ENCODE measurements at places on chromosomes 6 and 20.

DNA sequence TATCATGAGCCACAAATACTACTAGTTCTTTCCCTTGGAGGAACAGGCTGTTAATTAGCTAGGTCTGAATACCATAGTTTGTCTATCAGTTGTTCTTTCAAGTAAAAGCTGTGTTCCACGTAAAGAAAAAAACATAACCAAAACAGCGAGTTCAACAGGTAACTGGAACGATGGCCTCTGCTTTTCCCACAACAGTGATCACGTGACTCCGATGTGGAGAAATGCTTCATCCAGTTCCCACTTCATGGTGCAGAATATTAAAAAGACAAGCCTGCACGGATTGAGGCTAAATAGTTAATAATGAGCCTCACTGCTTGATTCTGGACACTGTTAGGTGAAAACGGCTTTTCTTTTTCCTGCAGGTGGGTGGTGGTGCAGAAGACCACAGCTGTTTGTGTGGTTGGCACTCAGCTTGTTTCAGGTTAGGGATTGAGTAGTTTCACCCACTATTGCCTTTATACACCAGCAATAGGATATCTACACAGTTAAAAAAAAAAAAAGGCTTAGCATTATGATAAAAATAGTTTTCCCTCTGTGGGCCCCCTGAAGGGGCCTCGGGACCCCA lies 88.1 kb downstream of the DACT2 start:
- H3K27ac ChIP-seq = no peak overlapping the region
- DNase-seq = no peak
- H3K4me3 ChIP-seq = no peak overlapping the region
- peaks cover under 1% of the 10 kb centered on the region for H3K4me1 ChIP-seq
- no peaks in the 10 kb centered on the region for H3K36me3 ChIP-seq

- peaks cover 50% of the 10 kb centered on the region for H3K4me1 ChIP-seq
- H3K27me3 ChIP-seq = no peaks in the 10 kb centered on the region
- DNase-seq = peak; percentile 34
These were observed 292.2 kb upstream of the JAG1 start for GRCh38 chr20:10965936-10966470.

DNA sequence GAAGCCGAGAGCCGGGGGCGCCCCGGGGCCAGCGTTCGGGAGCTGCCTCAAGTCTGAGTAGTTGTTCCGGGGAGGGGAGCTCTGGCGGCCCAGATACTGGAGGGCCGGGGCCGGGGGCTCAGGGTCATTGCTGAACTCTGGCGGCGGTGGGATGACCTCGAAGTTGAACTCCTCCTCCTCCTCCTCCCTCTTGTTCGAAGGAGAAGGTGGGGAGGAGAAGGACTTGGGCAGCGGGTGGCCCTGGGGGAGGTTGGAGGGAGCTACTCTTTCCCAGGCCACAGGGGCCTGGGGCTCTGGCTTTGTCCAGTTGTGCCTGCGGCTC lies 37.7 kb downstream of the C6orf132 start:
- H3K4me1 ChIP-seq = peaks cover 25% of the 10 kb centered on the region
- H3K27ac ChIP-seq = peak overlapping the region; percentile 65
- no peaks in the 10 kb centered on the region for H3K36me3 ChIP-seq
- peak overlapping the region; percentile 39 for H3K4me3 ChIP-seq

GRCh38 chr6:113699239-113699638 lies 157.9 kb upstream of the MARCKS start:
- H3K4me3 ChIP-seq = no peak overlapping the region
- DNase-seq = no peak
- H3K36me3 ChIP-seq = no peaks in the 10 kb centered on the region
- H3K4me1 ChIP-seq = peaks cover 4% of the 10 kb centered on the region

- H3K4me1 ChIP-seq = peaks cover 12% of the 10 kb centered on the region
- no peaks in the 10 kb centered on the region for H3K27me3 ChIP-seq
- H3K36me3 ChIP-seq = no peaks in the 10 kb centered on the region
- no peak overlapping the region for H3K27ac ChIP-seq
These were observed 91.8 kb upstream of the NHSL1 start for GRCh38 chr6:138590796-138591709.

DNA sequence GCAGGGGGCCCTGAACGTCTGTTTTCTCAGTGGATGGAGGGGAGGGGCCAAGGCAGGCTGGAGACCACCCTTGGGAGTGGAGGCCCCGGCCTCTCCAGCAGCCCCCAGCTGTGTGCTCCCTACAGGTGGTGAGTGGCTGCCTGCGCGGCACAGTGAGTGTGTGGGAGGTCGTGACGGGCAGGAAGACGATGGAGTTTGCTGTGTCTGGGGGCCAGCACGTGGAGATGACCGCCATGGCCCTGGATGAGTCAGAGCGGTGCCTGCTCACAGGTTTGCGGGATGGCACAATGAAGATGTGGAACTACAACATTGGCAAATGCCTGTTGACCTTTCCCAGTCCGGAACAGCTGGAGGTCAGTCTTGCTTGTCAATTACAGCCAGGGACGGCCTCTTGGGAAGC lies 52.6 kb downstream of the EFCAB8 start:
- no peaks in the 10 kb centered on the region for H3K36me3 ChIP-seq
- no peak overlapping the region for H3K4me3 ChIP-seq
- no peaks in the 10 kb centered on the region for H3K27me3 ChIP-seq
- no peaks in the 10 kb centered on the region for H3K4me1 ChIP-seq
- no peak for DNase-seq

- no peak for DNase-seq
- no peak overlapping the region for H3K4me3 ChIP-seq
- no peaks in the 10 kb centered on the region for H3K27me3 ChIP-seq
- H3K27ac ChIP-seq = no peak overlapping the region
- no peaks in the 10 kb centered on the region for H3K4me1 ChIP-seq
These were observed 54.9 kb downstream of the BCAS1 start for GRCh38 chr20:54015496-54015895.

- H3K27me3 ChIP-seq = no peaks in the 10 kb centered on the region
- H3K4me3 ChIP-seq = no peak overlapping the region
- no peaks in the 10 kb centered on the region for H3K4me1 ChIP-seq
- no peak overlapping the region for H3K27ac ChIP-seq
- peaks cover 33% of the 10 kb centered on the region for H3K36me3 ChIP-seq
These were observed 34.2 kb downstream of the CEP162 start for GRCh38 chr6:84193114-84193708.

- H3K27ac ChIP-seq = no peak overlapping the region
- H3K4me1 ChIP-seq = no peaks in the 10 kb centered on the region
- H3K4me3 ChIP-seq = no peak overlapping the region
- H3K27me3 ChIP-seq = no peaks in the 10 kb centered on the region
- DNase-seq = no peak
- H3K36me3 ChIP-seq = no peaks in the 10 kb centered on the region
These were observed 721.2 kb downstream of the MAFB start for GRCh38 chr20:39967806-39968205.

DNA sequence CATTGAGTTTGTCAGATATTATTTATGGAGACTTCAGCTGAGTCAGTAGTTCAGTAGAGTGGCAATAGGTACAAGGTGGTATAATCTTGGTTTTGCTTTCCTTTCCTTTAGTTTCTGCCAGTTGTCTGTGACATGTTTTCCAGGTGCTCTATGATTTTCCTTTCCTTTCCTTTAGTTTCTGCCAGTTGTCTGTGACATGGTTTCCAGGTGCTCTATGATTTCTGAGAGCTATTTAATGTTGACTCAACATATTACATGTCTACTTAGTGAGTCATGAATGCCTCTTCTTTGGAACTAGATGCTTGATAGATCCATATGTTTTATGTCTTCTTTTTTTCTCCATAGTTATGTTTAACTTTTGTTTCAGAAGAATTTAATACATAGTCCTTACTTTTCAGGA lies 186.4 kb upstream of the DEFB112 start:
- no peaks in the 10 kb centered on the region for H3K36me3 ChIP-seq
- no peak for DNase-seq
- H3K27me3 ChIP-seq = no peaks in the 10 kb centered on the region
- H3K27ac ChIP-seq = no peak overlapping the region
- H3K4me1 ChIP-seq = no peaks in the 10 kb centered on the region
- no peak overlapping the region for H3K4me3 ChIP-seq

GRCh38 chr20:45318948-45319347 lies 10.8 kb upstream of the MATN4 start:
- no peak overlapping the region for H3K4me3 ChIP-seq
- H3K36me3 ChIP-seq = no peaks in the 10 kb centered on the region
- no peak overlapping the region for H3K27ac ChIP-seq
- H3K4me1 ChIP-seq = peaks cover 5% of the 10 kb centered on the region
- H3K27me3 ChIP-seq = peaks cover 35% of the 10 kb centered on the region

GRCh38 chr6:116136933-116137340 lies 11.0 kb upstream of the COL10A1 start:
- DNase-seq = no peak
- H3K27me3 ChIP-seq = no peaks in the 10 kb centered on the region
- H3K27ac ChIP-seq = no peak overlapping the region
- H3K4me3 ChIP-seq = no peak overlapping the region

DNA sequence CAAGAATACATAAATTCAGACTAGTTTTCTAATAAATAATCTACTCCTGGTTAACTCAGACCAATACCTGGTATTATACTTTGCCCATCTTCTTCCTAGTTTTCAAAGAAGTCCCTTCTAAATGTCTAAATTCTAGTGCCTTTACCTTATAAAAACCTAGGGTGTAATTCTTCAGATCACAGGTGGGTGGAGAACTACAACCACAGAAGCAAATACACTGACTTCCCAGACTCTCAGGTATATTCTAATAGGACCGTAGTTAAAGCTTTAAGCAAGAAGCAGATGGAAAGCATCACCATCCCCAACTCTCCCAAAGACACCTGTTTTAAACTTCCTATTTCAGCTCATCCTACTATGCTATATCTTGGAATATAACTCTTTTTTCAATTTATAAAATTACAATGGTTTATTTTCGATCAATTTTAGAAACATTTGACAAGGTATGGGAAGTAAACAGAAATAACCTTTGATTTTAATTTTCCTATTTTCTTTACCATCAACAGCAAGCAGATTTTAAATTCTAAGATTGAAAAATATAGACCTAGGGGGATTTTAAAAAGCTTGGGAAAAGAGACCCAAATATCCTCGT lies 15.8 kb downstream of the MAN1A1 start:
- no peaks in the 10 kb centered on the region for H3K27me3 ChIP-seq
- no peak overlapping the region for H3K27ac ChIP-seq

DNA sequence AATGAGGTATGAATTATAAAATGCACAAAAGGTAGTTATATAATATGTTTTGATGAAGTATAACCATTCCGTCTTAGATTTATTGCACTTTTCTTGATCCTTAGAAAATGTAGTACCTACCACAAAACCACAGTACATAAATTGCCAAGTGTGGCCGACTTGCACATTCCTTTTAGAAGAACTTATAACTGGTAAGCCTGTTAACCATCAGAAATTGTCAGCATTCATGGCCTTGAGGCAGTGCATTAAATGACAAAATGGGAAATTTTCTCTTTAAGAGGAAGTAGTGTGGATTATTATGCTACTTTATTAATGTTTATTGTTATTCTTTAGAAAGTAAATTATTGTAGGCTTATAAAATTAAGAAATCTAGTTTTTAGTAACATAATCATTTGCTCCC lies 29.6 kb downstream of the TAB2 start:
- no peak overlapping the region for H3K4me3 ChIP-seq
- peaks cover 45% of the 10 kb centered on the region for H3K4me1 ChIP-seq
- no peaks in the 10 kb centered on the region for H3K36me3 ChIP-seq
- no peak for DNase-seq

DNA sequence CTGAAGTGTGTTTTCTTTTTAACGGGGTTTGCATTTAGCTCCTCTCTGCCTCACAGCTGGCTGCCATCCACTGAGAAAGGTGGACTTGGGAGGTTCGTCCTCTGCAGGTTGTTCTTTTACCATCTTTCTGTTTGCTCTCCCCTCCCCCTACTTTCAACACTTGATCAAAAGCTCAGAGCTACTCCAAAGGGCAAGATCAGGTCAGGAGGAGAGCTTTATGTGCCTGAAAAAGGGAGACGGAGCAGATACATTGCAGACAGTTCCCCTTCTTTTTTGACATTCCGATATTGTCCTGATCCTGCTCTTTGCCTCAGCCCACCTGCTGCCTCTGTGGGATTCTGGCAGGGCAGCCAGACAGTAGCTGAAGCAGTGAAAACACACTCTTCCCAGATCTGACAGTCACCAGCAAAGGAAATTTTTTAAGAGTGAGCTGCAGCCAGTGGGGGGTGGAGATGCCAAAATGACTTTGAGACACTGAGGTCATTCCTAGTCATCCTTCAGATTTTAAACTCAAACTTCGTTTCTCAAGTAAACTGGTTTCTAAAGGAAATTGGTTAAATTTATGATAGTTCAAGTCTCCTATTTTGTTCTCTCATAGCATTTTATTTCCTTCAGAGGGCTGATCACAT lies 26.5 kb downstream of the SMLR1 start:
- no peak overlapping the region for H3K27ac ChIP-seq
- no peaks in the 10 kb centered on the region for H3K4me1 ChIP-seq
- DNase-seq = no peak
- no peak overlapping the region for H3K4me3 ChIP-seq

- DNase-seq = no peak
- no peak overlapping the region for H3K27ac ChIP-seq
- no peak overlapping the region for H3K4me3 ChIP-seq
- no peaks in the 10 kb centered on the region for H3K4me1 ChIP-seq
- H3K36me3 ChIP-seq = no peaks in the 10 kb centered on the region
- no peaks in the 10 kb centered on the region for H3K27me3 ChIP-seq
These were observed 352.9 kb downstream of the ESR1 start for GRCh38 chr6:152160346-152160745.

DNA sequence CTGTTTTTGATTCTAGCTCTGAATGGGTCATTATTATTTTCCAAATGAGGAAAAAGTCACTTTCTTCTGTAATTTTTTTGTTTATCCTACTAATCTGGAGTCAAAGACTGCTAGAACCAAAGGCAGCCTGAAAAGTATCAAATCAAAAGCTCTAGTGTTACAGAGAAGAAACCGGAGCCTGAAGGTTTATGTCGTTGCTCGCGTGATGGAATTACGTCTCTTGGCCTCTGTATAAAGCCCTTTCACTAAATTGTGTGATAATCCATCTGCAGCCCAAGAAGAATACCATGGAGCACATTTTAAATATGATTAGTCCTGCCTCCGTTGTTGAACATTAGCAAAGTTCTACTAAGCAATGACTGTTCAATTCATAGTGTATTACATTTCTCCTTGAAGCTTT lies 738.6 kb downstream of the C6orf118 start:
- H3K27me3 ChIP-seq = no peaks in the 10 kb centered on the region
- H3K4me1 ChIP-seq = no peaks in the 10 kb centered on the region
- DNase-seq = no peak

GRCh38 chr6:41372832-41373626 lies 37.6 kb downstream of the NCR2 start:
- no peaks in the 10 kb centered on the region for H3K36me3 ChIP-seq
- peaks cover 18% of the 10 kb centered on the region for H3K4me1 ChIP-seq
- H3K27me3 ChIP-seq = peaks cover 88% of the 10 kb centered on the region
- DNase-seq = no peak
- H3K27ac ChIP-seq = no peak overlapping the region

DNA sequence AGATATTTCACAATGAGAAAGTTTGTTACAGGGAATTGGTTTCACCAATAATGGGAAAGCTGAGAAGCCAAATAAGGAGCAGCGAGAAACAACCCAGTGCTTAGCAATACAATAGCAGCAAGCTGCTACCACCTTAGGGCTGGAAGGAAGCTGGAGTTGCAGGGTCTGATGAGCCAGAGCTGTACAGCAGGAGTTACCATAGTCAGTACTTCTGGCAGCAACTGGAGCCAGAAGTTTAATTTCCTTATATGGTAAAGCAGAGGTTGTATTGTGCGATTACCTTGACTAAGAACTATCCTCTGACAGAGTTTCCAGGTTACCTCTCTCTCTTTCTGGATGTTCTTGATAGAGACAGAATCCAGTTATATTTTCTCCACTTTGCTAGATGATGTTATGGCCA lies 137.1 kb upstream of the OLIG3 start:
- H3K4me1 ChIP-seq = no peaks in the 10 kb centered on the region
- no peaks in the 10 kb centered on the region for H3K36me3 ChIP-seq
- H3K27ac ChIP-seq = no peak overlapping the region
- no peaks in the 10 kb centered on the region for H3K27me3 ChIP-seq
- DNase-seq = no peak

All from transverse colon (tissue), 4 donors.